ENCODE measurements at places on chromosomes 3 and 15.
A peak's percentile ranks its signal among the peaks of the same experiment; 100 is the strongest.

DNA sequence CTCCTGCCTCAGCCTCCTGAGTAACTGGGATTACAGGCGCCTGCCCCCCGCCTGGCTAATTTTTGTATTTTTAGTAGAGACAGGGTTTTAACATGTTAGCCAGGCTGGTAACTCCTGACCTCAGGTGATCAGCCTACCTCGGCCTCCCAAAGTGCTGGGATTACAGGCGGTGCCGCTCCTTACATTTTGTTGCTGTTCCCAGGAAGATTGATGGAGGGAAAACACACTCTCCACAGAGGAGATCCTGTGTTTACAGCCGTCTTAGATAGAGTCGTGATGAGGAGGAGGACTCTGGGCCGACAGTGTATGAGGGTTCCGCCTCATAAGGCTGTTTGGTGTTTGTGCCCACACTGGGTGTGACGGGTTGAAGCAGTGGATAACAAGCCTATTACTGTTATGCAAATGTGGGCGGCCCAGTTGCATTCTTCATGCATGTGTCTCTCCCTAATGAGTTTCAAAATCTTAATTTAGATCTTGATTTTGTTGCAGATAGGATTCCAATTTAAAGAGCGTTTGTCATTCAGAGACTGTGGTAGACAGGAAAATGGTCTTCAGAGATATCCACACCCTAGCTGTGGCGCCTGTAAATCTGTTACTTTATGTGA lies 60.0 kb downstream of the APBA2 start:
- no peak for DNase-seq

GRCh38 chr3:12658593-12659058 lies 5.3 kb downstream of the RAF1 start:
- DNase-seq: no peak

DNA sequence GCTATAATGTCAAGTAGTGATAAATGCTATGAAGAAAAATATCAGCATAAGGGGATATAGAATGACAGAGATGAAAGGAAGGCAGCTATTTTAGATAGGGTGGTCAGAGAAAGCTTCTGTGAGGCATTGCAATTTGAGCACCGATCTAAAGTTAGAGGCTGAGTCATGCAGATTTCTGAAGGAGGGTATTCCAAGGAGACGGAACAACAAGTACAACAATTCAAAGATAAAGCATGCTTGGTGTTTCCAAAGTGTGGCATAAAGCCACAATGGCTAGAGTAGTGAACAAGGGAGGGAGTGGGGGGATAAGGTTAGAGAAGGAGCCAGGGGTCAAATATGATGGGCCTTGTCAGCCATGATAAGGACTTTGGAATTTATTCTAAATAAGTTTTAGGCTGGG lies 71.9 kb downstream of the PFN2 start:
- DNase-seq: no peak

DNA sequence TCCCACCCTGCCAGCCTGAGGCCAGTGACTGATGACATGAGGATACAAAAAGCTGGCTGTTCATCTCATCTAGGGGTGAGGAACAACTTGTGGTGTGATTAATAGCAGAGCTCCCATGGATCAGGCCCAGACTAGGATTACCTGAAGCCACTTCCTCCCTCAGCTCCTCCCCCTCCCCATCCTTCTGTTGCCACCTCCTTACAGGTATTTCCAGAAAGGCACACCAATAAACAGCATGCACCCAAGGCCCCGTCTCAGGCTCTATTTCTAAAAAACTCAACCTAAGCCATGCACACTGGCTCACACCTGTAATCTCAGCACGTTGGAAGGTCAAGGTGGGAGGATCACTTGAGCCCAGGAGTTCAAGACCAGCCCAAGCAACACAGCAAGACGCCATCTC lies 54.1 kb downstream of the SRGAP3 start:
- no peak for DNase-seq

DNA sequence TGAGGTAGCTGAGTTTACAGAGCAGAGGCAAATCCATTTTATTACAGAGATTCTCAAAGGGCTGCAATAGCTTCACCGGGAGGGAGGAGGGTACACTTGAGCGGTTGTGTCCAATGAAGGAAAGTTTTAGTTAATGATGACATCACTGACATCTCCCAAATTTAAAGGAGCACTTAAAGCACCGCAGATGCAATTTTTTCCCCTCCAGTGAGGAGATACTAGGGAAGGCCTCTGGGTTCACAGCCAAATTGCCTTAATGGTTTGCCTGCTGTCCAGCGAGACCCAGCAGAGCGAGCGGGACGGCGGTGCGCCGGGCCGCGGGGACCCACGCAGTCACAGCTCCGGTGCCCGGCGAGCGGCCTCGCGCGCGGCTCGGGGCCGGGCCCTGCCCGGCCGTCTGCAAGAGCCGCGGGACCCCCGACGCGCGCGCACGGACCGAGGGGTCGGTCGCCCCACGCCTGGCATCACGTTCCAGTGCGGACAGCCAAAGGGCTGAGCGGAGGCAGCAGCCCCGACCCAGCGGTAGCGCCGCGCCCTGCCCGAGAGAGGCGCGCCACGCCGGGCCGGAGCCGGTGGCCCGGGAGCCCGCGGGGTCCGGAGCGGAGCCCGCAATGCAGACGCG lies 160.5 kb upstream of the CHRNA7 start:
- DNase-seq: no peak

- DNase-seq: no peak
Measured at GRCh38 chr3:154862265-154862664, 217.9 kb upstream of the MME start.

GRCh38 chr3:129441215-129441614 lies 1.2 kb downstream of the IFT122 start:
- peak; percentile 37 for DNase-seq

DNA sequence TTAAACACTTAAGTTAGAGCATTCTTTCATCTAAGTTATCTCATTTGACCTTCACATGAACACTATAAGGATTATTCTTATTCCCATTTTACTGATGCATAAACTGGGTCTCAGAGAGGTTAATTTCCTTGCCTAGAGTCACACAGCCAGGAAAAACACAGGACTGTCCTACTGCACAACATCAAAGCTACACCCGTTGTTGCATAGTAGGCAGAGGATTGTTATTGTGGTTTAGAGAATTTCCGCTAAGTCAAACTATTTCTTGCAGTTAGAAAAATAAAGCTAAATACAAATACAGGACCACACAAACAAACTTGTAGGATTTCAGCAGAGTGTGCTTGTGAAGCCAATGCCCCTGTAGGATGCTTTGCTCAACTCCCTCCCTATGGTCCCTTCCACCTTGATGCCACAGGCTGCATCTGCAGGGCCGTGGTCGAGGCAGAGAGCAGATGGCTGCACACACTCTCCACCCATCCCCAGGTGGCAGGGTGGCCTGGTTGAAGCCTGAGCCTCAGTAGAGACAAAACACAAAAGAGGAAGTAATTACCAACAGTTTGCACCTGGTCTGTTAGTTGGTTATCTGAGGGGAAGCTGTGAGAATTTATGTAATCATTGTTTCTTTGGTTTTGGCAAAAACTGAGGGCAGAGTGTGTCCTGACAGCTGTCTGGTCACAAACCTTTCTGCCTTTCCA lies 41.1 kb upstream of the SKOR1 start:
- DNase-seq: peak; percentile 5

DNA sequence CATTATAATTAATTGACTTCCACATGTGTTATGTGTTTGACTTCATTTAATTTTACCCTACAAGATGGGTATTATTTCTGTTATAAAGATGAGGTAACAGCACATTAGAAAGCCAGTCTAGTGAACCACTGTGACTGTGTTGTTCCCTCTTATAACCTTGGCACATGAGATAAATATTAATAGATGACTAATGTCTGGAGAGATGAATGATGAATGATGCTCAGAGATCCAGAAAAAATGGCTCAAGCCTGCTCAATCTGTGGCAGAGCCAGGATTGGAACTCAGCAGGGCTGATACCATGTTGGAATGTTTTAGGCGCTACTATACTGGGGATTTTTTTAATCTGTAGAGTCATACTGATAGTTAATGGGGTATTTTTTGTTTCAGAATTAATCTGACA lies 118.8 kb upstream of the PTX3 start:
- no peak for DNase-seq

DNA sequence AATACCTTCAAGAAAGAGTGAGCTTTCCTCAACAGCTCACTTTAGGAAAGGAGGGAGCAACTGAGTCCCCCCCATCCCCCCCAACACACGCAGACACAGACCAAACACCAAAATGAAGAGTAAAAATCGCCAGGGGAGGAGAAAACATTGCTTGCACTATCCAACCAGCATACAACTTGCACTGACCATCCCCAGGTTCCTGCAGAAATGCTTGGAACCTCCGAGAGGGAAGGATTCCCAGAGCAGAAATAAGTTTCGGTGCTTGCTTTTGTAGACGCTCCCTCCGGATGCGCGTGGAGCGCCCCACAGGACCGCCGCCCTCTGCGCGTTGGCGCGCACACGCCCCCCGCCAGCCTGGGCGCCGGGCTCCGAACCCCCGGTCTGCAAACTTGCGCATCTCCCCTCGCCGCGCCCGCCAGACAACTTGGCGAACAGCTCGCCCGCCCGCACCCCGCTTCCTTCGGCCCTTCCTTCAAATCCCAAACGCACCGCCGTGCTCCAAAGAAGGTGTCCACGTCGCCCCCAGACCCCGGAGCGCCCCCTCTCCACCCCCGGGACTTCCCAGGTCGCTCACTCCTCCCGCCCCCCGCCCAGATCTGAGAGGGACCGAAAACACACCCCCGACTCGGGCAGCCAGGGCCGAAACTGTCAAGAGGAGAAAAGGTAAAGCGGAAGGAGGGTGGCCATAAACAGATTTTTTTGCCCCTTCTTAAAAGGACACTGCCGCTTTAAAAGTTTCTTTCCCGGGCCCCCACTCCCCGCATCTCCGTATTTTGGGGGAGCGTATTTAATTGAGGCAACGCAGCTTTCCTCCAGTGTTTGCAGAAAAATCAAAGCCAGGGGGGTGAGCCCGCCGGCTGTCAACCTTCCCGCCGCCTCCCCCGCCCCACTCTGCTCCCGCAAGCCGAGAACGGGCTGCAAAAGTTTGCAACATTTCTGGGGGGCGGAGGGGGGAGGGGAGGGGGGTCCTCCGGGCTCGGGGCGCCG lies 859 bp downstream of the RORA start:
- no peak for DNase-seq

DNA sequence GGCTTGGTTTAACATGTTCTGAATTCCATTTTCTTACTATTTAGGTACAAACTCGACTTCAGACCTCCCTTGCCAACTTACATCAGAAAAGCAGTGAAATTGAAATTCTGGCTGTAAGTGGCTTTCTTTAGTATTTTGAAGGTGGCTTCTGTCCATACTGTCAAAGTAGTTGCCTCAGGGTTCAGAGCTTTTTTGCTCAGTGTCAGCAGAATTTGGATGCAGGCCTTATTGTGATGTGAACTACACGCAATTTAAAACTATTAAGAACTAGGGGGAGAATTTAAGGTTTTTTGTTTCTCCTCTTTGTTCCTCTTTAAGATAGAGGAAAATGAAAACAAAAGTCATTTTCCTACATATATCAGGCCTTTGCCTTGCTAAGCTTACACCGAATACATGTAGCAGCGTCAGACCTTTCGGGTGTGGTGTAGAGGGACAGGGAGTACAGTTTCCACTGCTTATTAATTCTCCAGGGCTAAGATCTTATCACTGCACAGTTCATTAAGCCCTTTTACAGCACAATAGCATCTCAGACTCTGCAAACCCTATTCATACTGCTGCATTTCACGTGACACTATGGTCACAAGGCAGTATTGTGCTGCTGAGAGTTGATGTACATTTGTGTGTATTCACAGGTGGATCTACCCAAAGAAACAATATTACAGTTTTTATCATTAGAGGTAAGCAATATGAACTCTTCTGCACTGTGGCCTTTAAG lies 6.7 kb downstream of the SRP14 start:
- DNase-seq: no peak

- DNase-seq: no peak
Measured at GRCh38 chr15:58889363-58889762, 44.1 kb downstream of the SLTM start.
